ENCODE measurements at places on chromosomes 1 and 21.

DNA sequence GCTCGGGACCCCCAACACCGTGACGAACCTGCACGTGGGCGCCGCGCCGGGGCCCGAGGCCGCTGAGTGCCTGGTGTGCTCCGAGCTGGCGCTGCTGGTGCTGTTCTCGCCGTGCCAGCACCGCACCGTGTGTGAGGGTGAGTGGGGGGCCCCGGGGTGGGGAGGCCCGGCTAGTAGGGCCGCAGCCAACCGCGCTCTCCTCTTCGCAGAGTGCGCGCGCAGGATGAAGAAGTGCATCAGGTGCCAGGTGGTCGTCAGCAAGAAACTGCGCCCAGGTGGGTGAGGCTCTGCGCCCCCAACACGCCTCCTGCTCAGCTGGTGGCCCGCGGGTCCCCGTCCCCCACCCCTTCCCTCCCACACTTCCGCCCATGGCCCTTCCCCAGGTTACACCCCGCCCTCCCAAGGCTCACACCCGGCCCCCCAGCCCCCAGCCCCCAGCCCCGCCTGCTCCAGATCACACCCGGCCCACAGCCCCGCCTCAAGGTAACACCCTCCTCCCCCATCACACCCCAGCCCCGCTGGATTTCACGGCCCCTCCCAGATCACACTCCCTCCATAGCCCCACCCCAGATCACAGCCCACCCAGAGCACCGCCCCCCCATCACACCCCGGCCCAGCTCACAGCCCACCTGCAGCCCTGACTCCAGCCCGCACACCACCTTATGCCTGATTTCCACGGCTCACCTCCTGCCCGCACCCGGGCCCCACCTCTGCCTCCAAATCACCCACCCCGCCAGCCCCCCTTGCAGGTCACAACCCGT, 2.4 kb upstream of the MMP23B start:
- DNase-seq, result peak; percentile 80

GRCh38 chr1:61583703-61584102, 141.2 kb downstream of the TM2D1 start:
- DNase-seq, result no peak

- DNase-seq, result no peak
Measured at GRCh38 chr21:22804151-22804550, 1805.9 kb downstream of the NCAM2 start.

GRCh38 chr1:27760426-27760825, 12.6 kb upstream of the STX12 start:
- no peak for DNase-seq

DNA sequence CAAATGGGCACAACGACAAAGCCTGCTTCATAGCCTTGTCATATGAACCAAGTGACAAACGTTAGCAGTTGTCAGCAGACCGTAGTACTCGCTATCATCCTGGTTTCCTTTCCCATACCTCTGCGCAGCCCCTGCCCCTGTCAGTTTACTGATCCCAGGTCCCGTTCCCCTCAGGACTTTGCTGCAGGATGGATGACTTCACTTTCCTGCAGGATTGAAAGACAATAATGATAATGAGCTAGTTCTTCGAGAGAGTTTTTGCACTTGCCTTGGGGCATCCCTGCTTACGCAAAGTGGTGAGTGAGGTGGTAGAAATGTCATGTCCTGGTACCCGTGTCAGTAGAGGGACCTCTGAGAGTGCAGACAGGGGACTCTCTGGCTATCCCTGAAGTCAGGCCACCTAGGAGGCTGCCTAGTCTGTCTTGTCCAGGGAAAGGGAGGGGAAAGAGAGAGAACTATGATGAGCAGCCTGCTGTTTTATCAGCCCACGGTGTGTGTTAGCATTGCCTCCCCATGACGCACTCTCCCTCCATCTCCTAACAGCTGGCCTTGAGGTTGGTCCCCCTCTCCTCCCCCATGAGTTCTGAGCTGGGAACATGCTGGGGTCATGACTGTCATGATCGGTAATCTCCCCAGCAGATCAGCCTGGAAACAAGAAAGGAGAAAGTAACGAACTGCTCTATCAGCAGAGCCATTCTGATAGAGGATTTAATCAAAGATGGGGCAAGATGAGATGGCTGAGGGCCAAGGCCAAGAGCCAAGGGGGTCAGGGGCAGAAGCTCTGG, 53.7 kb downstream of the ELK4 start:
- DNase-seq, result no peak

- no peak for DNase-seq
Measured at GRCh38 chr1:7526867-7527732, 244.0 kb upstream of the VAMP3 start.

DNA sequence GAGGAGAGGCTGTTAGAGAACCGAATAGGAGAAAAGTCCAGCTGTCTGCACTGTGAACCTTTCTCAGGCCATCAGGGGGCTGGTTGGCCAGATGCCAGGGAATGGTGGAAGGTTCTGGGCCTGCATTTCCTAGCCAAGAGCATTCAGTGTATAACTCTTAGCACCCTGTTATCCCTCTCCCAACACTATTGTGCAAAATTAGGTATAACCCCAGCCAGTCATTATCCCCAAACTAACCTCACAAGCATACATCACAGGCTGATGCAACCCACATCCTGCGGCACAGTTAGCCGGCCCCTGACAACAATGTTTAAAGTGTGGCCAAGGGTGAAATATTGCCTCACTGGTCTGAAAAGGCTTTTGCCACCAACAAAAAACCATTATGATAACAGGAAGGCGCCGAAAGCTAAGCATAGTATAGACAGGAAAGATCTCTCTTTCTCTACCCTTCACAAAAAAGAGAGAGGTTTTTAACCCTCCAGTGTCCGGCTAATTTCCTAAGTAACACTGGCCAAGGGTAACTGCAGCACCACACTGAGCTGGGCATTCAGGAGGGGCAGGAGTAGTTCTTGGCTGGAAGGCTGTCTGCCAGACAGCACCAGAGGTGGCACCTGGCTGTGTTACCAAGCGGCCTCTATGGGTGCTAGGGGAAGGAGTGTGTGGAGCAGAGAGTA, 77.3 kb upstream of the BCAR3 start:
- DNase-seq, result no peak

GRCh38 chr1:188778578-188778977, 1699.1 kb downstream of the BRINP3 start:
- DNase-seq, result no peak

DNA sequence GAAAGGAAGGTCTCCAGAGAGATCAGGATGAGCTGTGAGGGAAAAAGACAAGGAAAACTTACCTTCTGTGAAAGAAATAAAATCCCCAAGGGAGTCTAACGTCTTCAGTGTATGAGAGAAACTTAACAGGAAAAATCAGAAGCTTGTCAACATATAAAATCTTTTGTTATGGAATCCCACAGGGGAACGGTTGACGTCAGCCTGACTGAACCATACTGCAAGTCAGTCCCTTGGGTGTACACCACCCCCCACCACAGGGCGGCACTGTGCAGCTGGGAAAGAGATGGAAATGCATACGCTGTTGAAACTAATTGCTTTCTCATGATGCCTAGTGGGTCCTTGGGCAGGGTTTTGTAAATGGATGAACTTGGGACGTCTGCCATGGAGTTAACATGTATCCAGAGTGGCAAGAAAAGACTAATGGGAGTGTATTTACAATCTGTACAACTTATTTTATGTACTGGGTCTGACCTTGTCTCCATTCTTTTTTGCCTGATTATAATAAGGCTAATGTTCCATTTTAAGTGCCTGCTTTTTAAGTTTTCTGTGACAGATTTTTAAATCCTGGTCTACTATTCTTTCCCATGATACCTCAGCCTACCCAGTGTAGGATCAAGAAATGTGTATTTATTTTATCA, 22.7 kb downstream of the UTP25 start:
- no peak for DNase-seq

- DNase-seq, result no peak
Measured at GRCh38 chr1:65247419-65248359, 61.7 kb upstream of the DNAJC6 start.

DNA sequence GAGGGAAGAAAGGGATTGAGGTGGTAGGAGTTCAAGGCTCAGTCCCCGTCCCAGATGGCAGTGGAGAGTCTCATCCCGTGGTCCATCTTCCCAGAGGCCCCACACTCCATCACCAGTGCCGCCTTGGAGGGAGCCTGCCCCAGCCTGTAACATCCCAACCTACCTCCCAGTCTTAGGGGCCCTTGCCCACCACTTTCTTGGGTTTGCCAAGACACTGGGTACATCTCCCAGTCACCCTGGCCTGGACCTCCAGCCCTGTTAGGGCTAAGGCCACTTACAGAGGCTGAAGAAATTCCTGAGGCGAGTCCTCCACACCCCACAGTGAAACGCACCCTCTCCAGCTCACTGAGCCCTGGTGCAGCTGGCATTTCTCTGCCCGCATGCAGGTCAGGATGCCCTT, 3.3 kb downstream of the TMEM200B start:
- no peak for DNase-seq

GRCh38 chr1:83418558-83418957, 580.4 kb downstream of the TTLL7 start:
- no peak for DNase-seq

DNA sequence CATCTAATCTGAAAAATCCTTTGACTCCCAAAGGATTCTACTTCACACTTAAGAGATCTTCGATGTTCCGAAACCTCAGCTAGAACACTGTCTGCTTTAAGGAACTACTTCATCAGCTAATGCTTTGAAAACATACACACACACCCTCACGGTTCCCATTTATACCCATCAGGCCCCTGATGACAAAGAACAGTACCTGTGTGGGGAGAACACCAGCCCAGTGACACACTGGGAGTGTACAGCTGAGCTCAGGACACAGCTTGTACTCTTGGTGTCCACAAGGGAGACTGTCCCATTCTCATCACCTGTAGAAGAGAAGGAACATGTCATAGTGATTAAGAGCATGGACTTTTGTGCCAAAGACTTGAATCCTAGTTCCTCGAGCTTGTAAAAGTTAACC, 6.6 kb downstream of the WDR77 start:
- no peak for DNase-seq

DNA sequence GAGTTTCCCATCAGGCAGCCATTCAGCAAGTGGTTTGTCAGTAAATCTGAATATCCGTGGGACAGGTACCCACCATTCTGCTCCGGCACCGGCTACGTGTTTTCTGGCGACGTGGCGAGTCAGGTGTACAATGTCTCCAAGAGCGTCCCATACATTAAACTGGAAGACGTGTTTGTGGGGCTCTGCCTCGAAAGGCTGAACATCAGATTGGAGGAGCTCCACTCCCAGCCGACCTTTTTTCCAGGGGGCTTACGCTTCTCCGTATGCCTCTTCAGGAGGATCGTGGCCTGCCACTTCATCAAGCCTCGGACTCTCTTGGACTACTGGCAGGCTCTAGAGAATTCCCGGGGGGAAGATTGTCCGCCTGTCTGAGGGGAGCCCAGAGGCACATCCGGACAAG, 48.4 kb downstream of the B3GALT5 start:
- no peak for DNase-seq

- DNase-seq, result peak; percentile 28
Measured at GRCh38 chr1:25711555-25712298, 88.3 kb upstream of the SELENON start.

GRCh38 chr1:69246710-69247109, 321.0 kb upstream of the LRRC7 start:
- DNase-seq, result no peak

DNA sequence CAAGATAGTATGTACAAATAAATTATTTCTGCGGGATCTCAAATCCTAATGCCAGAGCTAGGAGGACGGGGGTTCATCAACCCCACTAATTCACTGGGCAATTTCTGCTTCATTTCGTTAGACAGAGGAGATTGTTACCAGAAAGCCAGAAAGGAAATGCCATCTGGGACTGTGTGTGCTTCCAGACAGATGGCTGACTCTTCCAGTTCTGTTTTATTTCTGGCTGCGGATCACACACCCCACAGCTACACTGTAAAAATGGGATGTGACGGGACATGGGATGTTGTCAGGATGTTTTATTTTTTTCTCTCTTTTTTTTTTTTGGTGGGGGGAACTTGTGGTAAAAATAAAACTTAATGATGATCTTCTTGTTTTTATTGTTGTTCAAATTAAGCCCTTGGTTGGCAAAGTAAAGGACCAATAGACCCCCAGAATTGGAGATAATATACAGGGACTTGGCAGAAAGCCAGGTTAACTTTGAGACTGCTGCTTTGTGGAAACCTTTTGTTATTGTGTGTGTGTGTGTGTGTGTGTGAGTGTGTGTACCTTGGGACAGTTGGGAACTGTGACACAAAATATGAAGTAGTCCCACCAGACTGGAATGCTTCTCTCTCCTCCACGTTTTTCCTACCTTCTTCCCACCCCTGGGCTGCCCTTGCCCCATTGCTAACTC, 114.5 kb downstream of the NUF2 start:
- DNase-seq, result no peak

DNA sequence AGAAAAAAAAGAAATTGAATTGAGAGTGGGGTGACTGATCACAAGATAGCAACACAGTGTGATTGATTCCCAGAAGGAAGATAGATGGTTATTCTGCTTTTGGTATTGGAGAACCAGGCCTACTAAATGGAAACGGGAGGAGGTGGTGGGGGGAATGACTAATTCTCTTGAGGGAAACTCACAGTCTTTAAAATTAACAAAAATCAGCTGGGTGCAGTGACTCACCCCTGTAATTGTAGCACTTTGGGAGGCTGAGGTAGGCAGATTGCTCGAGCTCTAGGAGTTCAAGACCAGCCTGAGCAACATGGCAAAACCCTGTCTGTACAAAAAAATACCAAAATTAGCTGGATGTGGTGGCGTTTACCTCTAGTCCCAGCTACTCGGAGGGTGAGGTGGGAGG, 134.6 kb upstream of the PDE4B start:
- DNase-seq, result no peak

DNA sequence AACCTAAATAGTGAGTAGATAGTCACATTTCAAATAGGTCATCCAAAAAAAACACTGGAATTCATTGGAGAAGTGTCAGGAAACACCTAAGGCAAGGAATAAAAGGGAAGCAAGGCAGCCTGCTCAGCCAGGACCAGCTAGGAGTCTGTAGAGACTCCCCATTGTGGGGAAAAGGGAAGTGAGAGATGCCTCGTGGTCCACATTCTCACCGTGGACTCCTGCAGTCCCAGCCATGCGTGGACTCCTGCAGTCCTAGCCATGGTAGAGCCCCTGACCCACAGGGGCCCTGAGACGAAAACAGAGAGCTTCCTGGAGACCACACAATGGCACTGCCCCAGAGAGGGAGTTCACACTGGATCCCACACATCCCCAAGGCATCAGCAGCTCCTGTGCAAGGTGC, 97.5 kb downstream of the LRIG2 start:
- DNase-seq, result no peak

GRCh38 chr1:91684481-91685196, 184.0 kb downstream of the CDC7 start:
- peak; percentile 37 for DNase-seq

DNA sequence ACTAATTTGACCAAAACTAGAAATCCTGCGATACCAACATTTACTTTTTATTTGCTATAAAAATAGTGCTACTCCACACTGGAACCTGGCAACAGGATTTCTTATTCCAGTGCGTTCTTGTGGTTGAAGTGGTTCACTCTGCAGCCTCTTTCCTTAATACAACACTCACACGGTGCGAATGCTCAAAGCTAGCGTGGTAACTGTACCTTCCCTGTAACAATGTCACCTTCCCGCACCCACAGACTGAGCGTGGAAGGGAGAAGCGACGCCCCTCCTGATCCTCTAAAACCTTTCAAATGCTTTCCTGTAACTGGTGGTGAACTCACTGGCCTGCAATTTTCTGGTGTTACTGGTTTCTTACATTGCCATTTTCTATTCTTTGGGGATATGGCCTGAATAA, 132.2 kb downstream of the LRRC53 start:
- no peak for DNase-seq

Data from CD4-positive, alpha-beta memory T cell (primary cell).